ENCODE measurements at places on chromosomes 1 and 21. TPM values are rescaled to one million over a fixed set of nuclear protein-coding genes. Genes with fewer than 3 reads are reported as not detected.

HTR6 gene
- not detected for total RNA-seq

BCAN gene
- total RNA-seq = 0.52 TPM

GPR25 gene
- 0.66 TPM for total RNA-seq

CA14 gene
- 2.4 TPM for total RNA-seq

GNG12 gene
- total RNA-seq = 89.9 TPM

NSL1 gene
- 29.7 TPM for total RNA-seq

Data from mucosa of gallbladder (tissue), 1 donor.